HCEC 1CT (cell line): ENCODE measurements at places on chromosomes 2 and 18.

DNA sequence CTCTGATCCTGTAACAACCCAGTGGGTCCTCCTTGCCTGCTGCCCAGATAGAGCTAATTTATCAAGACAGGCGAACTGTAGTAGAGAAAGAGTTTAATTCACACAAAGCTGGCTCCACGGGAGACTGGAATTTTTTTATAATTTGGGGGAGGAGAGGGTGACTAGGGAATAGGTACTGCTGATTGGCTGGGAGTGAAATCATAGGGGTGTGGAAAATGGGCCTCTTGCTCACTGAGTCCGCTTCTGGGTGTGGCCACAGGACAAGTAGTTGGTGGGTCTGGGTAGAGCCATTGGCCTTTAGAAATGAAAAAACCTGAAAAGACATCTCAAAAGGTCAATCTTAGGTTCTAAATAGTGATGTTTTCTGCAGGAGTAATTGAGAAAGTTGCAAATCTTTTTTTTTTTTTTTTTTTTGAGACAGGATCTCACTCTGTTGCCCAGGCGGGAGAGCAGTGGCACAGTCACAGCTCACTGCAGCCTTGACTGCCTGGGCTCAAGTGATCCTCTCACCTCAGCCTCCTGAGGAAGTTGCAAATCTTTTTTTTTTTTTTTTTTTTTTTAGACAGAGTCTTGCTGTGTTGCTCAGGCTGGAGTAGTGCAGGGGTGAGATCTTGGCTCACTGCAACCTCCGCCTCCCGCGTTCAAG is 14.4 kb upstream of the UGGT1 start:
- no peak for DNase-seq

GRCh38 chr2:30775833-30776232 is 31.4 kb downstream of the CAPN13 start:
- no peak for DNase-seq

GRCh38 chr2:112321375-112322320 is 46.3 kb downstream of the ZC3H6 start:
- DNase-seq = no peak

DNA sequence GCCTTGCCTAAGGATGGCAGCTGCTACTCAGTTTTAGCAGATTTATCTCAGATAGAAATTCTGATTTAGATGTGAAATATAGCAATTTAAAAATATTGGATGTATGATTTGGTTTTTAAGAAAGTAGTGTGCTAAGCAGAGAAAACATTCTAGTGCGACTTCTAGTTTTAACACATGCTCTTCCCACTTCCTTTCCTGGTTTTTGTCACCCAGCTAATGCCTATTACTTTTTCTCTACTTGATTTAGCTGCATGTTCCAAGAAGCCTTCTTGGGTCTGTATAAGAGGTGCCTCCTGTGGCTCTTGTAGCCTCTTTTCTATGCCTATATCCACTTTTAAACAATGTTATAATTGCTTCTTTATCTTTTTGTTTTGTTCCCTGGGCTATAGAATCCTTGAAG is 53.0 kb downstream of the GPD2 start:
- no peak for DNase-seq

- peak; percentile 56 for DNase-seq
Observed at GRCh38 chr2:72770879-72771461, 54.9 kb downstream of the EXOC6B start.

- peak; percentile 58 for DNase-seq
Observed at GRCh38 chr2:216034065-216034464, 20.7 kb upstream of the MREG start.

DNA sequence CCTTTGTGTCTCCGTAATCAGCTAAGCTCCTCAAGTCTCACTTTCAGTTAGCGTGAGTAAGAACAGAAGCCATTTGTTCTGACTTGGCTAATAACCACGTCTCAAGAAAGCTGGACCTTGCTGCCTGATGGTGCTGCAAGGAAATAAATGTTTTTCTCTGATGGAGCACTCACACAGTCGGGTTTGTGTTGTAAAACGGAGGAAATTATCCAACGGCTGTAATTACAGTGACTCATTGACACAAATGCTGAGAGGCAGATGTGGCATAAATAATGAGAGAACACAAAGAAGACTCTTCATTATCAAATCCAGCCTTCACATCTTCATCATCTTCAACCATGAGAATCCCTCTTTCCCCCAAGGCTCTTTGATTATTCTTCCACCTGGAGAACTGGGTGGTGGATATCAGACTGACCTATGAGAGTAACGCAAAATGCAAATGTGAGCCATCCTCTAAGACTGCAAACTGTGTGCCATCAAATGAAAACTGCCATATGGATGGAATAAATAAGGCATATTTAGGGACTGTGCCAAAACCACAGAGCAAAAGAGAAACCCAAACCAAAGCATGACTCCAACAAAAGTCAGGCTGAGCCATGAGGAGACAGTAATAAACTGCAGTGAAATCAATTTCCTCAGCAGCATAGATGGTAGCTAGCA is 252.6 kb downstream of the RND3 start:
- DNase-seq = peak; percentile 96

DNA sequence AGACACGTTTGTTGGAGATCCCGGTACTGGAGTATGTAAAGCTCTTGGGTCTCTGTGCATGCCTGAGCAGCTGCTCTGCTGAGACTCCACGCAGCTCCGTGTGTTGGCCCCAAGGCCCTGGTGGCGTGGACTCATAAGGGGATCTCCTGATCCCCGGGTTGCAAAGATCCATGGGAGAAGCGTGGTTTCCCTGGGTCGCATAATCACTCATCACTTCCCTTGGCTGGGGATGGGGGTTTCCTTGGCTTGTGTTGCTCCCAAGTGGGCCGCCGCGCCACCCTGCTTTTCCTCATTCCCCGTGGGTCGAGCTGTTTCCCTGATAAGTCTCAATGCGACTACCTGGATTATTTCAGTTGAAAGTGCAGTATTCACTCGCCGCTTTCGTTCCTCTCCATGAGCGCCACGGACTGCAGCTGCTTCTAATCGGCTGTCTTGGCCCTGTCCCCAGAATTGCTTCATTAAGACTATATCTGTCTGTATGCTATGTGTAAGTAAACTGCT is 76.0 kb downstream of the EPC2 start:
- DNase-seq = no peak

GRCh38 chr2:207224381-207224780 is 58.6 kb upstream of the KLF7 start:
- no peak for DNase-seq

DNA sequence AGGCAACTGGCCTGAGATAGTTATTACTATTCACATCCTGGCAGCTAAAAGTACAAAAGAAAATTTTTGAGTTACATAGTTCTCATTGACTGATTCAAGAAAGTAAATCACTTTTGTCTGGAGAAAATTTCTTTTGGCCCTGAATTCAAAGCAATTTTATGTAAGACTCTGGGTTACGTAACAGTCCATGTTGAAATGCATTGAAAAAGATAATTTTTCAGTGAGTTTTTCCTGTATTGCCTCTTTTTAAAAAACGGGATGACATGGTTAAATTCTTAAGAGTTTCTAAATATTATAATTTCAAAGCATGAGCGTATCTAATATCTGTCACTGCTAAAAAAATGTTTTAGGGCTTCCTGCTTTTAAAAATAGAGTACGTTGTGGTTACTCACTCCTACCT is 72.7 kb downstream of the ANKRD12 start:
- no peak for DNase-seq

GRCh38 chr18:4797002-4797685 is 342.0 kb upstream of the DLGAP1 start:
- DNase-seq = no peak

- peak; percentile 89 for DNase-seq
Observed at GRCh38 chr2:191635333-191636234, 42.4 kb upstream of the NABP1 start.

DNA sequence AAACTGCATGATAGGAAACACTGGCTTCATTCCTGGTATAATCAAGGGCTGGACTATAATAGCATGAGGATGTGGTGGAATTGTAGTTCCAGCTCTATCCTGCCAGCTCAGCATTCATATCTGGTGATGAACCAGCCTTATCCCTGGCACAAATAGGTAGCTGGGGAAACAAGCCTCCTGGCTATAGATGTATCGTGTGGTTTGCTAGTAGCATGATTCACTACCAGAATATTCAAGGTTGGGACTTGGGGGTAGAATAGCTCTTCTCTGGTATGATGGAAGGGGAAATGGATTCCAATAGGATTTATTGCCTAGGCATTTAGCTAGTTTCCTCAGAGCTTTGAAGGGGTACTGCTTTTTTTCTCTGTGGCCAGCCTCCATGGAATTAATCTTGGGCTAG is 532.8 kb downstream of the FBXO15 start:
- DNase-seq = no peak

- no peak for DNase-seq
Observed at GRCh38 chr2:240879105-240879504, 10.5 kb downstream of the AGXT start.

GRCh38 chr2:126714191-126714965 is 58.4 kb downstream of the GYPC start:
- no peak for DNase-seq

DNA sequence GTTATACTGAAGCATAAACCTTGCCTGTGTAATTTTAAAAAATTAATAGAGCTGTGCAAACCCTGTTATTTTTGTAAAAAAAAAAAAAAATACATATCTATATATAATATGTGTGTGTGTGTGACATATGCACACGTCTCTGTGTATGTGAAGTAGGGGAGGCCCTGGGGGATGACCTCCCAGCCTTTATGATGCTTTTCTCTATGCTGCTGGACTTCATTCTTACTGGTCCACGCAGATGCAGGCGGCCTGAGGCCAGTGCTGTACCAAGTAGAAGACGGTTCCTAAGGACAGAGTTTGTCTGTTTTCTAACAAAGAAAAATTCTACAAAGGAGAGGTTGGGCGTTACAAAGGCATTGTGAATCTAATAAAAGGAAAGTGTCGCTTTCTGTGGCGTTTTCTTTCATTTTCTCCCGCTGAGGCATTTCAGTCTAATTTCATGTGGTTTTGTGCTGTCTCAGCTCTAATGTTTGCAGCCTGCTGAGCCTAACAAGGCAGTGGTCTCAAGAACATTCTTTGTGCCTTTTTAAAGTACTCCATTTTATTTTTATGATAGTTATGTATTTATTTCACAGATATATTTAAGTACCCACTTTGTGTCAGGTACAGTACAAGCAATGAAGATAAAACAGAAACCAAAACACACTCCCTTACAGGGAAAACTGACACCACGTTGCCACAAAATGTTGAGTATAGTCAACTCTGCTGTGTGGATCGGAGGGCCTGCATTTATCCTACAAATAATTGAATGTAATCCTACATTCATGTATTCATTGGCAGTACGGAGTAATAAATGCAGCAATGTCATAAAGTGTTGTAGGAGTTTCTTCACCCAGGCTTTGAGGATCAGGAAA is 118.0 kb downstream of the RAB3GAP1 start:
- DNase-seq = no peak

- no peak for DNase-seq
Observed at GRCh38 chr2:162342321-162342720, 1.6 kb upstream of the GCA start.

GRCh38 chr2:177058747-177059146 is 153.8 kb upstream of the HNRNPA3 start:
- no peak for DNase-seq

- DNase-seq = no peak
Observed at GRCh38 chr2:174841350-174841749, 77.1 kb upstream of the CHRNA1 start.

- DNase-seq = no peak
Observed at GRCh38 chr18:21393986-21394385, 152.0 kb downstream of the GREB1L start.

GRCh38 chr2:125405816-125406215 is 1250.1 kb upstream of the GYPC start:
- peak; percentile 87 for DNase-seq

- no peak for DNase-seq
Observed at GRCh38 chr2:3046170-3046865, 331.3 kb downstream of the EIPR1 start.

DNA sequence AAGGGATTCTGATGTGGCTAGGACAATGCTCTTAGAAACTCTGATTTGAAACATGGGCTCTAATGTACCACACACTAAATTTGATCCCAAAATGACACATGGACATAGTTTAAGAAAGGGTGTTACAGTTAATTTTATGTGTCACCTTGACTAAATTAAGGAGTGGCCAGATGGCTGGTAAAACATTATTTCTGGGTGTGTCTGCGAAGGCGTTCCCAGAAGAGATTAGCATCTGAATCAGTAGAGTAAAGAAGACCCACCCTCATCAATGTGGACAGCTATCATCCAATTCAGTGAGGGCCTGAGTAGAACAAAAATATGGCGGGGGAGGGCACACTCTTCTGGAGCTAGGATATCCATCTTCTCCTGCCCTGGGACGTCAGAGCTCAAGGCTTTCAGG is 283.1 kb upstream of the CHAC2 start:
- DNase-seq = no peak

GRCh38 chr18:79896738-79897137 is 54.7 kb downstream of the SLC66A2 start:
- no peak for DNase-seq
